ENCODE measurements at places on chromosomes 13 and 19.

DNA sequence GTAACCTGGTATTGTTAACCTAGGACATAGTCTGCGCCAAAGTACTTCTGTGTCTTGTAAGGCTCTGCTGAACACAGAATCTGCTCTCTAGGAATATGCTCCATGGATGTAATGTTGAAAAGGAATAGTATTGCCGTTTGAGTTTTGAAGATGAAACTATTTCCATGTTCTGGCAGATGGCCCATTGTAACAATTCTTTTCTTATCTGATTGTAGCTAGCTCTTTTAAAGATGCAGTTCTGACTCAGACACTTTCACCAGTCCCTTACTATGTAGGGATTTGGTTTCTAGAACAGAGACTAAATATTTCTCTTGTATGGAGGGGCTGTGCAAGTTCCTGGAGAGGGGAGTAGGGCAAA is 185.6 kb downstream of the MTUS2 start:
- H3K27ac ChIP-seq, result no peak overlapping the region
- DNase-seq, result no peak
- H3K4me1 ChIP-seq, result peaks cover 10% of the 10 kb centered on the region
- peaks cover 2% of the 10 kb centered on the region for H3K27me3 ChIP-seq

- H3K4me1 ChIP-seq, result no peaks in the 10 kb centered on the region
- H3K4me3 ChIP-seq, result no peak overlapping the region
- H3K27me3 ChIP-seq, result peaks cover 3% of the 10 kb centered on the region
- H3K27ac ChIP-seq, result no peak overlapping the region
- H3K36me3 ChIP-seq, result no peaks in the 10 kb centered on the region
Observed at GRCh38 chr13:23946067-23946466, 48.8 kb upstream of the C1QTNF9B start.

DNA sequence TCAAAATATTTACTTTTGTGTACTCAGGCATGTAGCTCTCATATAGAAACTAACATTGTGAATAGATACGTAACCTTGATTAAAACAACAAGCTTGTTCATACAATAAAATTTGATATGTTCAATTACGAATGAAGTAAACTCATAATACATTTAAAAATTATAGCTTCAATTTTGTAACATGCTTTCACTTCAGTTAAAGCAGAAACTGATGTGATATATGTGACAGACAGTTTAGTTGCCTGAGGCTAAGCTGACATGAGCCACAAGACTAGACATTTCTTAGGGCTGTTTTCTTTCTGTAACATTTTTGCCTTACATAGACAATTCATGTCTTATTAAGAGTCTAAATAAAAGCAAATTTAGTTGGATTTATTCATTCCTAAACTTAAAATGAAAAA is 526.0 kb downstream of the PCDH9 start:
- H3K4me1 ChIP-seq, result no peaks in the 10 kb centered on the region
- H3K27ac ChIP-seq, result no peak overlapping the region
- DNase-seq, result no peak

- H3K27ac ChIP-seq, result no peak overlapping the region
- H3K27me3 ChIP-seq, result peaks cover 8% of the 10 kb centered on the region
- peaks cover 52% of the 10 kb centered on the region for H3K36me3 ChIP-seq
- peaks cover 27% of the 10 kb centered on the region for H3K4me1 ChIP-seq
- no peak for DNase-seq
- H3K4me3 ChIP-seq, result peak overlapping the region; percentile 79
Observed at GRCh38 chr19:39471756-39472536, 8.7 kb upstream of the TIMM50 start.

DNA sequence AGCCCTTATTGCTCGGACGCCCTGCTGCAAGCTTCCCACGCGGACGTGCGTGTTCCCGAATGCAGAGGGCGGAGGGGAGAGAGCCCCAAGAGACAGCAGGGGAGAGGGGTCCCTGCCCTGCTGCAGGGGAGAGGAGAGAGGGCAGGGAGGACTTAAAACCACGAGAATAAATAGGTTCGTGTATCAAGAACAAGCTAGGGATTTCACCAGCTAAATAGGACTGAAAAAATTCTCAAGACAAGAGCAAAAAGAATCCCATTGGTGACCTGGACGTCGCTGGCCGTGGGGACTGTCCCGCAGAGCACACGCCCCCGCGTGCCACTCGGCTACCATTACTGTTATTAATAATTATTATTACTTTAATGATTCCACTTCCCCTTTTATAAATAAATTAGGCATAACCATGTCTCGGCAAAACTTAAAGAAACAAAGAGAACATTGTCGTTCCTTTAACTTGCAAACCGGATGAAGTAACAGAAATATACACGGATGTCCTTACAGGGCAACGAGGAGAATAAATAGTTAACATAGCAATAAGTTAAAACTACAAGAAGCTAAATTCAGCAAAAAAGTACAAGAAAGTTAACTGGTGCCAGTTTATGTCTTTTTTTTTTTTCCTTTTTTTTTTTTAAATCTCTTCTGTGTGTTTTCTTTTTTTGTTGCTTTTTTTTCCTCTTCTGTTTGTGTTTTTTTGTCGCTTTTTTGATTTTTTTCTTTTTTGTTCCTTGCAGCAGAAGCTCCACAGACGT is 16.6 kb downstream of the PRKCSH start:
- H3K27me3 ChIP-seq, result no peaks in the 10 kb centered on the region
- H3K36me3 ChIP-seq, result peaks cover 4% of the 10 kb centered on the region
- no peak overlapping the region for H3K4me3 ChIP-seq
- peaks cover 2% of the 10 kb centered on the region for H3K4me1 ChIP-seq
- no peak for DNase-seq

GRCh38 chr19:45440873-45441654 is 17.3 kb upstream of the ERCC1 start:
- H3K27me3 ChIP-seq, result peaks cover 21% of the 10 kb centered on the region
- H3K27ac ChIP-seq, result peak overlapping the region; percentile 76
- DNase-seq, result peak; percentile 33
- H3K36me3 ChIP-seq, result peaks cover 9% of the 10 kb centered on the region

DNA sequence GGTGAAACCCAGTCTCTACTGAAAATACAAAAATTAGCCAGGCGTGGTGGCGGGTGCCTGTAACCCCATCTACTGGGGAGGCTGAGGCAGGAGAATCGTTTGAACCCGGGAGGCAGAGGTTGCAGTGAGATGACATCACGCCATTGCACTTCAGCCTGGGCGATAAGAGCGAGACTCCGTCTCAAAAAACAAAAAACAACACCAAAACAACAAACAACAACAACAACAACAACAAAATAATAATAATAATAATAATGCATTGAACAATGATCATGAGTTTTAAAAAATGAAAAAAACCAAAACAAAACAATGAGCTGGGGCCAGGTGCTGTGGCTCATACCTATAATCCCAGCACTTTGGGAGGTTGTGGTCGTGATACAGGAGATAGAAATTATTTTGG is 23.1 kb upstream of the HOMER3 start:
- DNase-seq, result no peak
- H3K4me3 ChIP-seq, result no peak overlapping the region
- no peaks in the 10 kb centered on the region for H3K36me3 ChIP-seq
- peaks cover 2% of the 10 kb centered on the region for H3K27me3 ChIP-seq
- H3K27ac ChIP-seq, result no peak overlapping the region

GRCh38 chr13:111654531-111654930 is 334.1 kb downstream of the TEX29 start:
- H3K4me1 ChIP-seq, result peaks cover 13% of the 10 kb centered on the region
- H3K27ac ChIP-seq, result no peak overlapping the region
- no peak overlapping the region for H3K4me3 ChIP-seq
- no peak for DNase-seq
- no peaks in the 10 kb centered on the region for H3K36me3 ChIP-seq
- H3K27me3 ChIP-seq, result peaks cover 4% of the 10 kb centered on the region

GRCh38 chr13:61935710-61936109 is 520.1 kb upstream of the PCDH20 start:
- no peaks in the 10 kb centered on the region for H3K27me3 ChIP-seq
- H3K4me1 ChIP-seq, result peaks cover 10% of the 10 kb centered on the region
- no peaks in the 10 kb centered on the region for H3K36me3 ChIP-seq
- no peak overlapping the region for H3K27ac ChIP-seq
- H3K4me3 ChIP-seq, result no peak overlapping the region

- no peak overlapping the region for H3K4me3 ChIP-seq
- no peaks in the 10 kb centered on the region for H3K27me3 ChIP-seq
- DNase-seq, result no peak
- H3K4me1 ChIP-seq, result no peaks in the 10 kb centered on the region
Observed at GRCh38 chr13:105050686-105051085, 1484.8 kb downstream of the EFNB2 start.

DNA sequence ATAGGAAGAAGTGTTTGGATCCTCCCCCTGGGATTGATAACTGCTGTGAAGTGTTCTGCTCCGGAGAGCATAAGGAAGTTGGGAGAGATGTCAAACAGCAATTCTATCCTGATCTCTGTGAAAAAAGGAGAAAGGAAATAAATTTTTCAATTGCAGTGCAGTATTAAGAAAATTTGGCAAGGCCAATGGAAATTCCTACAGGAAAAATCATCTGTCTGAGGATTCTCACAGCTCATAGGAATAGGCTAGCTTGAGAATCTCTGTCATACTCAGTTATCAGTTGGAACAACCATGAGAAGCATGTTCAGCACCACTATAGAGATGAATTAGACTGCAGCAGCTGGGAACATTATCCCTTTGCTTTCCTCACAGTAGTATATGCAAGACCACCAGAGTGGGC is 1238.9 kb upstream of the MIR17HG start:
- peaks cover 5% of the 10 kb centered on the region for H3K4me1 ChIP-seq
- DNase-seq, result no peak
- H3K27me3 ChIP-seq, result peaks cover 1% of the 10 kb centered on the region
- no peak overlapping the region for H3K4me3 ChIP-seq
- no peaks in the 10 kb centered on the region for H3K36me3 ChIP-seq

- no peaks in the 10 kb centered on the region for H3K36me3 ChIP-seq
- H3K4me1 ChIP-seq, result no peaks in the 10 kb centered on the region
- no peak overlapping the region for H3K4me3 ChIP-seq
- no peak for DNase-seq
- H3K27ac ChIP-seq, result no peak overlapping the region
Observed at GRCh38 chr13:26991508-26992181, 180.0 kb downstream of the USP12 start.

GRCh38 chr19:54430306-54431254 is 15.3 kb downstream of the TTYH1 start:
- H3K4me3 ChIP-seq, result no peak overlapping the region
- H3K36me3 ChIP-seq, result no peaks in the 10 kb centered on the region
- peak; percentile 83 for DNase-seq
- peaks cover 7% of the 10 kb centered on the region for H3K4me1 ChIP-seq
- peaks cover 8% of the 10 kb centered on the region for H3K27me3 ChIP-seq

DNA sequence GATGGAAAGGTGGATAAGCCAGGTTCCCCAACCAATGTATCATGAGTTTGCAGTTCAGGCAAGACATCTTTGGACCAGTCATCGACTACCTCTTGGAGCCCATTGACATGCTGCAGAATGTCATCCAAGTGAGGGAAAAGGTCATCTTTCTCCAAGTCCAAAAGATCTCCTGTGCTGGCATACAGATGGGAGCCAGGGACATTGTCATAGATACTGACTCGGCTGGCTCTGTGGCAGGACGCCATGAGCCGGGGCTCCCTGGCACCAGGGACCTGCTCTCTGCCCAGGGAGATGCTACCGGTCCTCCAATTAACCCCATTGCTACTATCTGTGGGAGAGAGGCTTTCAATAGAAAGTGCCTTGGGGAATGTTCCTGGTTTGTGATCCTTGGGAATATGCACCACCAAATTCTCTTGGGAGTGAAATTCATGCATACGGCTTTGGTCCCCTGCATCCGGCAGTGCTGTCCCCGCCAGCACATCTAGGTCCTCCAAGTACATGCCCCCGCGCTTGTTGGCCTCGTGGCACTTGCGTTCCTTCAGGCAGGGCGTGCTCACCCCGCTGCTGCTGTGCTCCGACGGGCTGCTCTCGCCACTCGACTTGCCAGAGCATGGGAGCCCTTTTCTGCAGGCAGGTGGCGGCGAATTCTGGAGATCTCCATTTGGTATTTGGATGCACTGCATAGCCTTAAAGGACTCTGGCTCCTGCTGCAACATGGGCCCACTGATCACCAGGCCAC is 113.0 kb downstream of the KL start:
- H3K27me3 ChIP-seq, result peaks cover 16% of the 10 kb centered on the region
- no peak overlapping the region for H3K27ac ChIP-seq
- DNase-seq, result no peak
- peaks cover 43% of the 10 kb centered on the region for H3K36me3 ChIP-seq
- peaks cover 2% of the 10 kb centered on the region for H3K4me1 ChIP-seq
- H3K4me3 ChIP-seq, result no peak overlapping the region

GRCh38 chr13:98144027-98144741 is 1.3 kb downstream of the FARP1 start:
- peak overlapping the region; percentile 98 for H3K4me3 ChIP-seq
- peaks cover 18% of the 10 kb centered on the region for H3K27me3 ChIP-seq
- no peaks in the 10 kb centered on the region for H3K36me3 ChIP-seq
- peak overlapping the region; percentile 78 for H3K27ac ChIP-seq
- peak; percentile 8 for DNase-seq
- H3K4me1 ChIP-seq, result peaks cover 26% of the 10 kb centered on the region

DNA sequence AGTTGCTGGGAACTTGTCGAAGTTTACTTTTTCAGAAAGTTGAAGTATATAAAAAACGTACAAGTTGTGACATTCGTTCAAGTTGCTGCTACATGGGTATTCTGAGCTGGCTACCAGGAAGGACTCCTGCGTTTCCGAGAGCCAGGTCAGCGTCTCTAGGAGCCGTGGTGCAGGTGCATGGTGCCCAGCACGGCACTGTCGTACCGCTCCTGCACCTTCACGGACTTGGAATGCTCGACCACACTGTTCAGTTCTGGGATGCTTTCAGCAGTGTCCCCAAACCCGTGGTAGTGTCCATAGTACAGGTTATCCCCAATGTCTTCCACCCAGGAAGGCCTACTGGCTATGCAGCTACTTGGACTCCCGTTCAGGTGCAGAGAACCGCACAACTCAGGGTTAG is 35.4 kb downstream of the ANKRD10 start:
- H3K27ac ChIP-seq, result no peak overlapping the region
- peaks cover 3% of the 10 kb centered on the region for H3K36me3 ChIP-seq
- peaks cover 3% of the 10 kb centered on the region for H3K27me3 ChIP-seq
- no peak for DNase-seq
- no peak overlapping the region for H3K4me3 ChIP-seq

GRCh38 chr13:32425158-32425557 is 2.8 kb downstream of the N4BP2L1 start:
- DNase-seq, result no peak
- H3K27me3 ChIP-seq, result peaks cover 14% of the 10 kb centered on the region
- no peak overlapping the region for H3K4me3 ChIP-seq
- peaks cover 20% of the 10 kb centered on the region for H3K4me1 ChIP-seq
- H3K36me3 ChIP-seq, result peaks cover 17% of the 10 kb centered on the region
- H3K27ac ChIP-seq, result no peak overlapping the region

GRCh38 chr13:74574964-74575728 is 440.9 kb upstream of the KLF12 start:
- DNase-seq, result peak; percentile 5
- no peaks in the 10 kb centered on the region for H3K36me3 ChIP-seq
- H3K27ac ChIP-seq, result peak overlapping the region; percentile 1
- no peaks in the 10 kb centered on the region for H3K27me3 ChIP-seq
- H3K4me3 ChIP-seq, result no peak overlapping the region

DNA sequence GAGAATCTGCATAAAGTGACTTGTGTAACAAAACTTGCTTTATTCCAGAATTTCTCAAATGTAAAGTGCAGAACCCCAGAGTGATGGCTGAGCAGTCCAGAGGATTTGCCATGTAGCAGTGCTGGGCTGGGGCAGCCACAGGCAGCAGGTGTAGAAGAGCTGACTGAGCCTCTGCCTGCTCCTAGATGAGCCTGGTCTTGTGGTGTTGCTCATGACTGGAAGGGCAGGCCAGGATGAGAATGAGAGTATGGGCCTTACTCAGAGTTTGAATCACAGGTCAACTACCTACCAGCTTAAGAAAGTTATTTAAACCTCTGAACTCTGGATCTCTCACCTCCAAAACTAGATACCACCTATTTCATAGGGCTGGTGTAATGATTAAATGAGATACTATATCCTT is 2.9 kb upstream of the C13orf42 start:
- H3K4me3 ChIP-seq, result no peak overlapping the region
- H3K36me3 ChIP-seq, result no peaks in the 10 kb centered on the region
- H3K27ac ChIP-seq, result no peak overlapping the region
- no peaks in the 10 kb centered on the region for H3K4me1 ChIP-seq
- DNase-seq, result no peak
